Endothelial cell of umbilical vein (primary cell): ENCODE measurements at places on chromosomes 2 and 18. TPM values are rescaled to one million over a fixed set of nuclear protein-coding genes. Genes with fewer than 3 reads are reported as not detected.

SH2D6 gene
- 0.39 and 0.53 TPM in 2 replicates for total RNA-seq

ADAM23 gene
- 20.6 and 38.5 TPM in 2 replicates for total RNA-seq

CFAP53 gene
- total RNA-seq, result 0.16 and 0.18 TPM in 2 replicates

CCDC121 gene
- total RNA-seq, result 1.7 and 3.3 TPM in 2 replicates

ZNF396 gene
- total RNA-seq, result 0.44 and 0.72 TPM in 2 replicates

GPR45 gene
- not detected in 2 replicates for total RNA-seq

TCF4 gene
- total RNA-seq, result 374 and 390 TPM in 2 replicates

DNA sequence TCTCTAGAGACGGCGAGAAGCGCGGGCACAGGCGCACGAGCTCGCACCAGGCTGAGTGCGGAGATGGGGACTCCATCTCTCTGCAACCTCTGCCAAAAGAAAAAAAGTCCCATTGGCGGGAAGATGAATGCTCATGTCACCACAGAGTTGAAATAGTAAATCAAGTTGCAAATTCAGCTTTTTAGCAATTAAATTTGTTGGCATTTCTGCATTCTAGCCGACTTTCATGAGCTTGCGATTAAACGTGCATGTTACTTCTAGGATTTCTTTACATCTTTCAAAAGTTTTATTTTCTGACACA lies 588 bp downstream of the CHAC2 start:
- H3K36me3 ChIP-seq, result peaks cover under 1% of the 10 kb centered on the region
- H3K4me1 ChIP-seq, result peaks cover 12% of the 10 kb centered on the region
- H3K27me3 ChIP-seq, result no peaks in the 10 kb centered on the region
- H3K4me3 ChIP-seq, result peak overlapping the region; percentile 78

DNA sequence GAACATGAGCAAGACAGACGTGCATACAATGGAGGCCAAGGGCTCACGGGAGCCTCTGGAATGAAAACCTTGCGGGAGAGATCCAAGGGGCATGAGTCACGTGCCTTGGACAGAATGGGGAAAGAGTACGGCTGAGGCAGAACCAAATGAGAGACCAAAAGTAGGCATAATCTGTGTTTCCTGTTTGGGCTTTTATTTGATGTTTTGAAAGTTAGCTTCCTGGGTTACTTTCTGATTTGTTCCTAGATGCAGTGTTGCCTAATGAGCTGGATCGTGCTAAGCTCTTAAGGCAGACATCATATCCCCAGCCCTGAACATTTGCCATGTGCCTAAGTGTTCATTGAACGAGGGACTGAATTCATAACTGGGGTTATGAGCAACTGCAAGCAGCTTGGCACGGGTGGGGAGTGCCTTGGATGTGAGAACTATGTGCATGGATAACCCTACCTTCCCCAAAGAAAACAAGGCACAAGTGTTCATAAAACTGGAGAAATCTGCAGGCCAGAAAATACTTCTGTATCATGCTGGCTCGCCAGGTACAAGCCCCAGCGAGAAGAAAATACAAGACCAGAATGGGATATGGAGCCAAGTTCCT lies 60.3 kb upstream of the RPL31 start:
- DNase-seq, result no peak
- H3K4me3 ChIP-seq, result no peak overlapping the region
- H3K27me3 ChIP-seq, result no peaks in the 10 kb centered on the region
- H3K27ac ChIP-seq, result no peak overlapping the region
- H3K36me3 ChIP-seq, result no peaks in the 10 kb centered on the region
- H3K4me1 ChIP-seq, result no peaks in the 10 kb centered on the region

DNA sequence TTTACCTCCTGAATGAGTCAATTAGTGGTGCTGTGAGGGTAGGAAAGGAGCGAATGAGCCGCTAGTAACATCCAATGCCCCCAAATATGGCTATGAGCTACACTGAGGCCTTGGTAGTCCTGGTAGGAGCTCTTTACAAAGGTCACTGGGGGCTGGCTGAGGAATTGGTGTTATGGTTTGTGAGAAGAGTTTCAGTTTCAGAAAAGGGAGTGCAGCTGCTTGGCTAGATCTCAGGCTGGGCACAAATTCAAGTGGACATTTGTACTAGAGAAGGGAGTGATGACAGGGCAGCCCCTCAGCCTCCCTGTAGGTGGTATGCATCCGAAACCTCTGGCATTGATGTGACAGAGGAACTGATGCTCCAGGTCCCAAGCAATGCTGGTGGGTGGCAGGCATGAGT lies 13.9 kb upstream of the PAIP2B start:
- no peak for DNase-seq
- no peak overlapping the region for H3K27ac ChIP-seq
- H3K36me3 ChIP-seq, result no peaks in the 10 kb centered on the region
- H3K4me3 ChIP-seq, result no peak overlapping the region
- H3K27me3 ChIP-seq, result peaks cover 12% of the 10 kb centered on the region

GRCh38 chr2:110166266-110166665 lies 38.5 kb downstream of the NPHP1 start:
- H3K36me3 ChIP-seq, result no peaks in the 10 kb centered on the region
- no peaks in the 10 kb centered on the region for H3K27me3 ChIP-seq
- H3K4me1 ChIP-seq, result peaks cover 10% of the 10 kb centered on the region
- no peak overlapping the region for H3K27ac ChIP-seq
- no peak overlapping the region for H3K4me3 ChIP-seq
- DNase-seq, result no peak

DNA sequence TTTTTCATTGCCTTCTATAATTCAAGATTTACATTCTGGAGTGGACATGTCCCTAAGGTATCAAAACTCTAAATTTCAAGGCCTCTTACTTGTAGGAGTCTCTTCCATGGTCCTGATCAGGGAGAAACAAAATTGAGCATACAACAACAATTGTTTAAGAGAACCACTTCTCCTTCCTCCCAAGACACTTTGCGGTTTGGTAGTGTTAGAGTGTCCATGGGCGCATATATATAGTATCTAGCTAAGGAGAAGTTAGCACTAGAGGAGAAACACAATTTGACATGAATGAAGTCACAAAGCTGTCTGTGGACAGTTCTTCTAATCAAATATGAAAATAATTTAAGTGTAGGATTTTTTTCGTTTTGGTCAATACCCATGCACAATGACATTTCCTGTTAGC lies 349.1 kb upstream of the MAP2 start:
- no peaks in the 10 kb centered on the region for H3K36me3 ChIP-seq
- H3K4me3 ChIP-seq, result no peak overlapping the region
- H3K4me1 ChIP-seq, result no peaks in the 10 kb centered on the region
- no peak overlapping the region for H3K27ac ChIP-seq
- no peak for DNase-seq
- no peaks in the 10 kb centered on the region for H3K27me3 ChIP-seq

GRCh38 chr2:96528700-96529375 lies 7.7 kb upstream of the ARID5A start:
- H3K27me3 ChIP-seq, result no peaks in the 10 kb centered on the region
- H3K27ac ChIP-seq, result peak overlapping the region; percentile 50
- no peaks in the 10 kb centered on the region for H3K36me3 ChIP-seq

- H3K36me3 ChIP-seq, result no peaks in the 10 kb centered on the region
- DNase-seq, result peak; percentile 84
- no peak overlapping the region for H3K4me3 ChIP-seq
- peaks cover 5% of the 10 kb centered on the region for H3K4me1 ChIP-seq
- no peak overlapping the region for H3K27ac ChIP-seq
- peaks cover 1% of the 10 kb centered on the region for H3K27me3 ChIP-seq
Observed at GRCh38 chr2:112048887-112049286, 6.2 kb upstream of the TMEM87B start.

- no peaks in the 10 kb centered on the region for H3K4me1 ChIP-seq
- no peak overlapping the region for H3K4me3 ChIP-seq
- H3K27ac ChIP-seq, result no peak overlapping the region
Observed at GRCh38 chr2:182817558-182817957, 48.9 kb downstream of the FRZB start.

GRCh38 chr2:106961328-106961727 lies 75.4 kb upstream of the ST6GAL2 start:
- H3K4me3 ChIP-seq, result no peak overlapping the region
- DNase-seq, result no peak
- no peak overlapping the region for H3K27ac ChIP-seq
- H3K27me3 ChIP-seq, result no peaks in the 10 kb centered on the region
- no peaks in the 10 kb centered on the region for H3K4me1 ChIP-seq

GRCh38 chr2:20103530-20103929 lies 52.1 kb upstream of the LAPTM4A start:
- H3K27me3 ChIP-seq, result no peaks in the 10 kb centered on the region
- no peak overlapping the region for H3K4me3 ChIP-seq

DNA sequence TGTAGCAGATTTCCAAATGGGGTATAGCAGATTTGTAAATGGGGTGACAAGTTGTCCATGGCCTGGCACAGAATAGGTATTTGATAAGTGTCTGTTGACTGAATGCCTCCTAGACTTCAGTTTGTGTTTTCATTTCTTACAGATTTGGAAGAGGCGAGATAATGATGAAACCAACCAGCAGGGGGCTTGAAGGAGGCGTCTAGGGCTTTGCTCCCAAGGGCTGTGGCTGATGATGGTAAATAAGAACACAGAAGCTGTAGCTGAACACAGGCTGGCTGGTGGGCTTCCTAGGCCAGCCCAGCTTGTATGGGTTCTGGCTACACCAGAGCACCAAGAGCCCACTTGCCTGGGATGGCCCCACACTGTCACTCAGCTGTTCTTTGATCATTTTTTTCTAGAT lies 19.4 kb downstream of the SFTPB start:
- peaks cover 33% of the 10 kb centered on the region for H3K36me3 ChIP-seq
- peak overlapping the region; percentile 42 for H3K27ac ChIP-seq
- peaks cover 16% of the 10 kb centered on the region for H3K4me1 ChIP-seq
- no peaks in the 10 kb centered on the region for H3K27me3 ChIP-seq

GRCh38 chr2:159755788-159756187 lies 42.2 kb downstream of the CD302 start:
- DNase-seq, result peak; percentile 49
- H3K36me3 ChIP-seq, result peaks cover 12% of the 10 kb centered on the region
- H3K27me3 ChIP-seq, result no peaks in the 10 kb centered on the region

DNA sequence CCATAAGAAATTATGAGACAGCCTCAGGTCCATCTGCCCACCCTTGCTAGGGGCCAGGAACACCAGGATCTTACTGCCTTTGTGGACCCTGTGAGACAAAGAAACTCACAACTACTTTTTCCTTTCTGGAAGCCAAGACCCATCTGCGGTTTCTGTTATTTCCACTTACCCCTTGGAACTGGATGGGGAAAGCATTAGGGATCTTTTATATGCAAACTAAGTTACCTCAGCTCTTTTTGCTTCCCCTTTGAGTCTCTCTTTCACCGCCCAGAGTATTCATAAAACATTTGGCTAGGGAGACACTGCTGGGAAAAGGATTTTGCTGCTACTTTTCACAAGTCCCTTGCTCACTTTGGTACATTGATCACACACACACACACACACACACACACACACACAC lies 95.7 kb downstream of the ZNF385B start:
- H3K36me3 ChIP-seq, result no peaks in the 10 kb centered on the region
- H3K4me3 ChIP-seq, result no peak overlapping the region
- H3K27me3 ChIP-seq, result no peaks in the 10 kb centered on the region
- H3K4me1 ChIP-seq, result no peaks in the 10 kb centered on the region

GRCh38 chr2:30403592-30404312 lies 43.3 kb upstream of the LCLAT1 start:
- no peak overlapping the region for H3K27ac ChIP-seq
- no peak overlapping the region for H3K4me3 ChIP-seq
- no peaks in the 10 kb centered on the region for H3K27me3 ChIP-seq
- no peaks in the 10 kb centered on the region for H3K36me3 ChIP-seq
- H3K4me1 ChIP-seq, result peaks cover 13% of the 10 kb centered on the region

DNA sequence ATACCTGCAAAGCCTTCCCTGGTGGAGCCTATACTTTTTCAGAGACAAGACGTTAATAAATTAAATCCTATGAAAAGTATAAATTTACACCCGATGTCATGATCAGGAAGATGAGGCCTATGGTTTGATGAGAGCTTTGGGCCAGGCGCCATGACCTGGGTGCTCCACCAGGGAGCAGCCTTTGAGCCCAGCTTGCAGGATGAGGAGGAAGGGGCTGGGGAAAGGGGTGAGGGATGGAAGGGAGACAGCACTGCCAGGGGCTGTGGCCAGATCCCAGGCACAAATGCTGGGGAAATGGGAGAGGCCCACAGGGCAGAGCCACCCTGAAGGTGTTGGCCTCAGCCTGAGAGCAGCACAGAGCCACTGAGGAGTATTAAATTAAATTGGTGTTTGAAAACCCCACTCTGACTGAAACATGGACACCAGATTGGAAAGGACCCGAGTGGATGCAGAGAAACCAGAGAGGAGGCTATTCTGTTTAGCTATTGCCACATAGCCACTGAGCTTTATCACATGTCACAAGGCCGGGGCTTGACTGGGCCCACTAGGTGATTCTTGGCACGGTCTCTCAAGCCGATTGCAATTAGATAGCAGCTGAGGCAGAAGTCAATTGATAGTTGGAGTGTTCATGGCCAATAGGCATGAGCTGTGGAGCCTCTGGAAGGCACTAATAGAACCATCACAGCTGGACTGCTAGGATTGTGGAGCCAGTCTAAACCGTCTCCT lies 9.6 kb upstream of the FAHD2A start:
- H3K36me3 ChIP-seq, result no peaks in the 10 kb centered on the region
- no peak overlapping the region for H3K27ac ChIP-seq
- no peak for DNase-seq
- H3K27me3 ChIP-seq, result no peaks in the 10 kb centered on the region

GRCh38 chr2:85668009-85668856 lies at the start of gene SFTPB:
SFTPB (minus strand) TSS chr2:85668199; CDS start chr2:85668183, 16 bp downstream.
- peaks cover 2% of the 10 kb centered on the region for H3K4me1 ChIP-seq
- no peak for DNase-seq
- no peaks in the 10 kb centered on the region for H3K36me3 ChIP-seq

DNA sequence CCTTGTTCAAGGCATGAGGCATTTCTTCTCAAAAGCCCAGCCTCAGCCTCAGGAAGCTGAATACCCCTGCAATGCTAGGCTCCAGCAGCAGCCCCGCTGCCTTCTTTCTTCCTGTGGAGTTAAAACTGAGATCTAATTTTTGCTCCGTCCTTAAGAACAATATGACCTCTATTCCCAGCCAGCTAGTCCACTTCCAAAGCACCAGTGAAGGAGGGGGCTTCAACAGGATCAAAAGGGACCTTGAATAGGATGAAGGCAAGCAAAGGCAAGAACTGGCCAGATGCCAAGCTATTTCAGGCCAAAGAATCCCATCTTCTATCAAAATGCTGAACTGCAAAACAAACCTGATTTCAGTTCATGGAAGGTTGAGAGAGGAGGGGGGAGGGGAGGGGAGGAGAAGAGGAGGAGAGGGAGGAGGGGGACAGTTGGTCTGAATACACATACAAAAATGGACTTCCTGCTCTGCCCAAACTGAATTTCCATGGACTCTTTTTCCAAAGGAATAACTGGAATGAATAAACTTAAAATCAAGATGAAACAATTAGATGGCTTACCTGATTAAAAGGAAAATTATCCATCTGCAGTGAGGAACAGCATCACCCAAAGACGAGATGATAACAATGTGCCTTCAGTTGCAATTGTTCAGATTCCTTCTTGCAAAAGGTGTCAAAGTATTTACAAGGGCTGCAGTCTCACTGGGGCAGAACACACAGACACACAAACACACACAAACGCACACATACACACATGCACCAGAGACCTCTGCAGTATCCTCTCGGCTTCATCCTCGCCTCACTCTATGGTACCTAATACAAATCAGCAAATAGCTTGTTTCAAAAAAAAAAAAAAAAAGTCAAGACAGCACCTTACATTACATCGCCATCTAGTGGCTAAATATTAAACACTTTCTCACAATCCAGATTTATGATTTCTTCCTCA lies at the start of gene SCN1A:
Gene SCN1A, minus strand, starts transcription at position 804 of the 939 bp plus-strand sequence. CDS start 54,399 bp downstream, outside the sequence.
- no peak within 1 kb of the TSS for H3K27ac ChIP-seq
- peak; percentile 64 for DNase-seq
- H3K4me3 ChIP-seq, result no peak within 1 kb of the TSS

- peaks cover 45% of the 10 kb centered on the region for H3K27me3 ChIP-seq
- H3K4me1 ChIP-seq, result no peaks in the 10 kb centered on the region
- DNase-seq, result no peak
- H3K4me3 ChIP-seq, result no peak overlapping the region
- H3K36me3 ChIP-seq, result no peaks in the 10 kb centered on the region
Observed at GRCh38 chr2:65291216-65292105, 63.8 kb downstream of the ACTR2 start.

GRCh38 chr2:201866643-201867473 lies 60.5 kb downstream of the CDK15 start:
- DNase-seq, result peak; percentile 80
- no peak overlapping the region for H3K4me3 ChIP-seq
